ENCODE measurements at places on chromosomes 1 and 21. TPM values are rescaled to one million over a fixed set of nuclear protein-coding genes. Genes with fewer than 3 reads are reported as not detected.

LCE6A gene
- total RNA-seq: not detected

KRTAP19-1 gene
- not detected for total RNA-seq

FCRL1 gene
- total RNA-seq: not detected

NID1 gene
- total RNA-seq: 2.4 TPM

FCRL4 gene
- total RNA-seq: not detected

MYBPH gene
- total RNA-seq: not detected

SPATA45 gene
- total RNA-seq: not detected

CNR2 gene
- not detected for total RNA-seq

OR10Z1 gene
- not detected for total RNA-seq

CRYBG2 gene
- 51.1 TPM for total RNA-seq

THRAP3 gene
- 80.2 TPM for total RNA-seq

NBPF10 gene
- 1.3 TPM for total RNA-seq

RNU1-3 gene
- under 0.01 TPM for total RNA-seq

SDC3 gene
- total RNA-seq: 11.1 TPM

CD5L gene
- not detected for total RNA-seq

RXFP4 gene
- total RNA-seq: not detected

All from tracheal epithelial cell (primary cell).